Activated CD8-positive, alpha-beta memory T cell treated with anti-CD3 and anti-CD28 coated beads, Interleukin-2, amount 10 ng/mL, durations not matched to agents 7 days and 5 days (primary cell): ENCODE measurements at places on chromosomes 7 and 10.

DNA sequence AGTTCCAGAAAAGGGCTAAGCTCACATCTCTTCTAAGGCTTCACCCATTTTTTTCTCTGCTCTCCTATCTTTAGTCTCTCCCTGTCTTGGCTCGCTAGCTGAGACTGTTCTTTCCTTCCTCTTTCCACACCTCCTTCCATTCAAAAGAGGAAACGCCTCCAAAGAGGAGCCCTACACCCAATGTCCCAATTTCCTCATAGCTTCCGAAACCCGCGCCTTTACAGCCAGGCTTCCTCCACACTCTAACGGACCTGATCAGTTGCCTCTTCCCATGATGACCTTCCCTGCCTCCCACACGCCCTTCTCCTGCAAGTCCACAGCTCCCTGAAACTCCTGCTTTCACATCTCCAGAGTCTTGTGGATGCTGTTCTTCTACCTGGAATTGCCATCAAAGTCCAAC lies 71.7 kb downstream of the COBL start:
- DNase-seq: no peak

DNA sequence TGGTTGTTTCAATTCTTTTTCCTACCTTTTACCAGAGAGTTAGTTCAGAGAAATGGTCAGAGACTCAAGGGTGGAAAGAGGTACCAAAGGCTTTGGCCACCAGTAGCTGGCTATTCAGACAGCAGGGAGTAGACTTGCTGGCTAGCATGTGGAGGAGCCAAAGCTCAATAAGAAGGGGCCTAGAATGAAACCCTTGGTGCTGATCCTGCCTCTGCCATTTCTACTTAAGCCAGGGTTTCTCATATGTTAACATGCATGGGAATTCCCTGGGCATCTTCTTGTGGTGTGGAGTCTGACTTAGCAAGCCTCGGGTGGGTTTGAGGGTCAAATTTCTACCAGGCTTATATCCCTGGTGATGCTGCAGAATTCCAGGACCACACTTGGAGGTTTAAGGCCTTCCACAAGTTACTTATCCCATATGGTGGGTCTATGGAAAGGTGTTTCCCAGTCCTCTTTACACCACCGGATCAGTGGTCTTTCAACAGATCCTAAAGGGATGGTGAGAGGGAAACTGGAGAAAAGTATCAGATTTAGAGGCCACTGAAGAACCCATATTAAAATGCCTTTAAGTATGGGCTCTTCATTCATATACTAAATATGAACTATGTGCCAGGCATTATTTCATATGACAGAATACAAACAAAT lies 3.2 kb downstream of the IL6 start:
- no peak for DNase-seq

DNA sequence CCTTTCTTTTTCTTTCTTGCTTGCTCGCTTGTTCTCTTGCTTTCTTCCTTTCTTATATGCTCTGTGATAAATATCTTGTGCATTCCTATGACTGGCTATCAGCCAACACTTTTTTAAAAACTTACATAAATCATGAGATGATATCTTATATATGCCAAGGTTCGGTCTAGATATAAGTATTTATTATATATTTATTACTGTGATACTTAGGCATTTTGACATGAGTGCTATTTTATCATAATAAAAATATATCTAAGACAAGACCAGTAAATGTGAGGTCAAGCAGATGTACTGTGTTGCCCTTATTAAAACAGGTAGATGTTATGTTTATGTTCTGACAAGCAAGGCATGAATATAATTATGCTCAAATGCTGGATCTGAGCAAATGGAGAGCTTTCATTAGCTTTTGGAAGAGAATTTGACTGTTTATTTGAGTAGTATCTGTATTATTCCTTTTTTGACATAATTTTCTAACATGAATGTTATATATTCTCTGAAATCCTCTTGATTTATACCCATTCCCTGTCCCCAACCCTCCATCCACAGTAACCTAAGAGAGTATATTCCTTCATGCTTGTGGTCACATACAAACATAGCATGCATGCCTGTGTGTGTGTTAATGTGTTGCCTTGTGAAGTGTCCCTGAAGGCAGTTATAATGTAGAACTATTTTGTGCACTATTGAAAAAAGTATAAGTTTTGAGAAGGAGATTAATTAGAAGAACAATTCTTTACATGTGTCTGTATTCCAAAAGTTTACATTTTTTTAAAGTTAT lies 158.0 kb downstream of the HDAC9 start:
- no peak for DNase-seq

DNA sequence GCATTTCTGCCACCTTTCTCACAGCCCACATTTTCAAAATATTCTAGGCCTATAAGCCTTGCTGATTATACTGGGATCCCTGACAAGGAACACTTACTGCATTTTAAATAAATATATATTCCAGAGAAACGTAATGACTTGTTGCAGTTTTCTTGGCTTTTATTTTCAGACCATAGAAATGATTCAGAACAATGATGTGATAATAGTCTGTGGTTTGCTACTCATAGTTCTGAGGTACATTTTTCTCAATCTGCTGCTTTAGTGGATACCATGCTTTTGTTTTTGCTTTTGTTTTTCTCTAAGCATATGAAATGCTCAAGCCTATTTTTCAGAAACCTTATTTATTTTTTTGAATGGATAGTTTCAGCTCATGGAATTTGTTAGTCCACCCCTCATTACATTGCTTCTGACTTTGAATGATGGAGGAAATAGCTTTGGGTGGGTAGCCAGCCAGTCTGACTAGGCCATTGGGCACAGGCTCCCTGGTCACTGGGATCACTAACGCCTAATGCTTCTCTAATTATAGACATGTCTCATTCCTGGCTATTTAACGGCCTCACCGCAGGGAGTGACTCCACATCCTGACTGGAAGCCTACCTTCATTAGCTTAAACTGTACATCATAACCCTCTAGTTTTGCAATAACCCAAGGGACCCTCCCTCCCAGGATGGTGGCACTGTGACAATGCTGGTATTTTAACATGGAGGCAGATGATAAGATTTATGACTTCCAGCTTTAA lies 66.1 kb downstream of the MBL2 start:
- no peak for DNase-seq

- no peak for DNase-seq
These were observed 9.3 kb upstream of the JCAD start for GRCh38 chr10:30068492-30069223.

- no peak for DNase-seq
These were observed 2.7 kb upstream of the CUL2 start for GRCh38 chr10:35092851-35093250.

GRCh38 chr10:23199768-23200511 lies 7.8 kb downstream of the PTF1A start:
- no peak for DNase-seq

DNA sequence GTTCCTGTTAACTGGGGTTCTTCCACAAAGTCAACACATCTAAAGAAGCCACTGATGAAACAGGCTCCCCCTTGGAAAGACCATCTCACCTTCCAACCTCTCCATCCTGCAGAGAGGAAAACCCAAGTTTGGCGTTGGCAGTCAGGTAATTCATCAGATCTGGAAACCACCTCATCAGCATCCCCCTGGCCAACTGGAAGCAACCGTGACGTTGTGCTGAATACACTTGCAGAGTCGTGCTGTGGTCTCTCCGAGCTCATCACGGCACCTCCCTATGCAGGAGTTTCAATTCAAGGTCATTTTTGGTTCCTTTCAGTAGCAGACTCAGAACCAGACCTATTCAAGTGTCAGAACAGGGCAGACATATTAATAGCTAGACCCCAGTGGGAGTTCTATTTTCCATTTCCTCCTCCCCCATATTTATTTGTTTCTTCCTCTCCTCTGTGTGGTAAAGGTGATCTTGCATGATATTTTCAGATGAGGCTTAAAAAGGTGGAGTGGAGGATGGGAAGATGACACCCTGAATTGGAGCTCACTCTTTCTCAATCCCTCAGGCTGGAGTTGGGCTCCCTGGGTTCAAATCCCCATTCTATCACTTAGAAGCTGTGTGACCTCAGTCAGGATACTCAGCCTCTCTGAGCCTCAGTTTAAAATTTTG lies 149.1 kb upstream of the ADO start:
- DNase-seq: no peak

DNA sequence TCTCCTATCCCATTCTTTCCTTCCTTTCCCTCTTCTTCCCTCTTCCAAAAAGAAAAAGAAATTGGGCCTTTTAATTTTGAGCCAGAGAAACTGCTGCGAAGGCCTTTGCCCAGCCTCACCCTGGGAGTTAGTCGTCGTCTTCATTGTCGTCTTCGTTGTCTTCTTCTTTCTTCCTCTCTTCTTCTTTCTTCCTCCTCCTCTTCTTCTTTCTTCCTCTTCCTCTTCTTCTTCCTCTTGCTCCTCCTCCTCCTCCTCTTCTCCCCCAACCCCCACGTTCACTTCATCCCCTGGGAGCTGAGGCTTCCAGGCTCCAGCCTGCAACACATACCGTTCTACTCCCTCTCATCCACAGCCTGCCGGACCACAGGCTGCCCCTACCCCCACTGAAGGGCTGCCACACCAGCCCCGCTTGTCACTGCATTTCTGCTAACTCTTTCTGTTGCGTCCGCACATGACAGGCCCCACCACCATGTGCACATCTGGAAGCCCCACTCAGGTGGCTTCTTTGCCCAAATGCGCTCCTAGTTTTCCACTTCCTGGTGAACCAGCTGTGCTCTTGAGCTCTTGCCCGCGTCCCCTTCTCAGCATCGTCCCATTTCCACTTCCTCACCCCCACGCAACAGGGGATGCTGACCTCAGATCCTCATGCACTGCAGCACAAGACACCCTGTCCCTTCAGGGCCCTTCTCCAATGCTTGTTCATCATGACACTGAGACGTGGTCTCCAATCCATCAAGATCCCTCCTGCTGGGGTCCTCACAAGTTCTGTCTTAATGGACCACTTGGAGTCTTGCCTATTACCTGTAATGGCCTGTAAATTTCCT lies 94.9 kb upstream of the SH2B2 start:
- DNase-seq: no peak

GRCh38 chr10:93757136-93757535 lies 600 bp upstream of the LGI1 start:
- no peak for DNase-seq

- DNase-seq: no peak
These were observed 23.5 kb upstream of the BPGM start for GRCh38 chr7:134623193-134623592.

DNA sequence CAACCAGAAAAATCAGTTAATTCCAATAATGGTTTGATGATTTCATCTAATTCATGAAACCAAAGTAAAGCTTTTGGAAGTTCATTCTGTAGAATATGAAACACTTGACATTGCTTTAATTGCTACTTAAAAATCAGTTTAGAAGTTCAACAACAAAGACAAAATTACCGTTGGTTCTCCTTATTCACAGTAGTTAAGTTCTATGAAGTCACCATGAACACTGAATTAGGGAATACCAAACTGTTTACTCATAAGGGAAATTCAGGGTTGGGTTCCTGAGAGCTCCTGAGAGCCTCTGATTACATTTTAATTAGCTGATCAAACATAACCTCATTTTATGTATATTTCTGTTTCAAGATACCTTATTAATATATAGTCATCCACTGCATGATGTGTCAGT lies 46.2 kb downstream of the ZNF438 start:
- no peak for DNase-seq

DNA sequence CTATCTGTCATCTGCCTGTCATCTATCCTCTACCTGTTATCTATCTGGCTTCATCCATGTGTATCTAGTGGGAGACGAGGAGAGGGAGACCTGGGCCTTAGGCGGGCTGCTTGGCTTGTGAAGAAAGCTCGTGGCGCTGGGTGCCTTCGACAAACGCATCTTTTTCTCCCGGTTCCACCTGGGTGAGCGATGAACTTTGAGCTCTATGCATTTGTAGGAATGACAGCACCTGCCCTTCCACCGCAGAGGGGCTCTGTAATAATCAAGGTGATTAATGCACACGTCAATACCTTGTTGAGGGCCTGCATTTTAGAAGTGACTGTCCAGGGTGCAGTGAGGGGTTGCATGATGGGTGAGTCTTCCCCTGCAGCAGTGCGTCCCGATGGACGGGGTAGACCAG lies 2.6 kb upstream of the VIPR2 start:
- peak; percentile 35 for DNase-seq

- no peak for DNase-seq
These were observed 50.4 kb upstream of the WNT16 start for GRCh38 chr7:121278120-121279021.

DNA sequence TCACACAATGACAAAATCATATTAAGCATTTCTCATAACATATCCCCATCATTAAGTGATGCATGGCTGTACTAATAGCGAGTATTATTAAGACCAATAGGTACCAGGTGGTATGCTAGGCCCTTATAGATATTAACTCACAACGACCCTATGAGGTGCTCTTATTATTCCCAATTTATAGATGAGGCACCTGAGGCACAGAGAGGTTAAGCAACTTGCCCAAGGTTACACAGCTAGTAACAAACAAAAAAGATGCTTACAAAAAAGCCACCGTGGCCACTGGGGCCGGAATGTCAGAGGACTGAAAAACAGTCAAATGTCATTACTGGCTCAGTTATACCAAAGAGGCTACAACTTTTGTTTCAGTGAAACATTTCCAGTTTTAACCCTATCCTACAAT lies 96.0 kb downstream of the OR13A1 start:
- DNase-seq: no peak
